ENCODE measurements at places on chromosomes 12 and 14. TPM values are rescaled to one million over a fixed set of nuclear protein-coding genes. Genes with fewer than 3 reads are reported as not detected.

Gene ADGRD1
- 40.1 TPM for polyA plus RNA-seq

Gene P2RX2
- polyA plus RNA-seq: not detected

Gene ANO4
- 8.0 TPM for polyA plus RNA-seq

DNA sequence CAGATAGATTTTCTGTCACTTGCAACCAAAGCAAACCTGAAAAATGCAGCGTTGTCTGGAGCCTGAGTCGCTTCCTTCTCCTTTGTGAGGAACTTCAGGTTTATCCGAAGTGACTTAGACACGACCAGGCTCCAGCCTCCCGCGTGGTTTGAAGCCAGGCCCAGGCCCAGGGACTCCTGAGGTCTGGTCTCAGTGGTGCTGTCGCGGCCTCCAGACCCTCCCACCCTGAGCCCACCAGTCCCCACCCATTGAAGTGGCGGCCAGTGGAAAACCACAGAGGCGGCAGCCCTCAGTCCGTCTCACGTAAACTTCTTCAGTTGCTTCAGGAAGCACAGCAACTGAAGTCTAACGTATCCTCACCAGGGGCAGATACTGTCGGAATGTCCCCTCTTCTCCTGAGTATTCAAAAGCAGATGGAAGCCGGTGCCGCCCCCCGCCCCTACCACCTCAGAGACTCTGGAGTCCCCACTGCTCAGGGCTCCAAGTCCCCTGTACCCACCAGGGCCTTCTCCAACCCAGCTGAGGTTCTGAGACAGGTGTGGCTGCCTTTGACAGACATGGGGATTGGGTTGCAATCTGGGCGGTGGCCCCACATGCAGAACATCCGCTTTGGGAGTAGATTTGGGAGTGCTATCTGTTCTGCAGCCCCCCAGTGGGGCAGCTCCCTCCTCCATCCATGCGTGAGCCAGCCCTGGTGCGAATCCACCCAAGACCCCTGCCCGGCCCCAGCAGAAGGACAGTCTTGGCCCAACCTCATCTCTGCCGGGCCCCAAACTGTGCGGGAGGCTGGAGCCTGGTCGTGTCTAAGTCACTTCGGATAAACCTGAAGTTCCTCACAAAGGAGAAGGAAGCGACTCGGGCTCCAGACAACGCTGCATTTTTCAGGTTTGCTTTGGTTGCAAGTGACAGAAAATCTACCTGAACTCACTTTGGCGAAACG, 26.6 kb upstream of the GALNT9 start:
- no peak for DNase-seq

GRCh38 chr12:128091951-128092382, 175.0 kb upstream of the TMEM132C start:
- DNase-seq: no peak

DNA sequence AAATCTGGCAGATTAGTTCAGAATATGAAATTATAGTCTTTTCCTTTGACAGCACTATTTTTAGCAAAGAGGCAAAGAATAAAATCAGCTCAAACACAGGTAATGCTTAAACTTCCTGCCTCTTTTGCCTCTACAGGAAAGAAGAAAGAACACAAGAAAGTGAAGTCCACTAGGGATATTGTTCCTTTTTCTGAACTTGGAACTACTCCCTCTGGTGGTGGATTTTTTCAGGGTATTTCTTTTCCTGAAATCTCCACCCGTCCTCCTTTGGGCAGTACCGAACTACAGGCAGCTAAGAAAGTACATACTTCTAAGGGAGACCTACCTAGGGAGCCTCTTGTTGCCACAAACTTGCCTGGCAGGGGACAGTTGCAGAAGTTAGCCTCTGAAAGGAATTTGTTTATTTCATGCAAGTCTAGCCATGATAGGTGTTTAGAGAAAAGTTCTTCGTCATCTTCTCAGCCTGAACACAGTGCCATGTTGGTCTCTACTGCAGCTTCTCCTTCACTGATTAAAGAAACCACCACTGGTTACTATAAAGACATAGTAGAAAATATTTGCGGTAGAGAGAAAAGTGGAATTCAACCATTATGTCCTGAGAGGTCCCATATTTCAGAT, 17.4 kb downstream of the TMPO start:
- no peak for DNase-seq

- no peak for DNase-seq
These were observed 86.7 kb downstream of the BCL2L14 start for GRCh38 chr12:12157424-12157823.

DNA sequence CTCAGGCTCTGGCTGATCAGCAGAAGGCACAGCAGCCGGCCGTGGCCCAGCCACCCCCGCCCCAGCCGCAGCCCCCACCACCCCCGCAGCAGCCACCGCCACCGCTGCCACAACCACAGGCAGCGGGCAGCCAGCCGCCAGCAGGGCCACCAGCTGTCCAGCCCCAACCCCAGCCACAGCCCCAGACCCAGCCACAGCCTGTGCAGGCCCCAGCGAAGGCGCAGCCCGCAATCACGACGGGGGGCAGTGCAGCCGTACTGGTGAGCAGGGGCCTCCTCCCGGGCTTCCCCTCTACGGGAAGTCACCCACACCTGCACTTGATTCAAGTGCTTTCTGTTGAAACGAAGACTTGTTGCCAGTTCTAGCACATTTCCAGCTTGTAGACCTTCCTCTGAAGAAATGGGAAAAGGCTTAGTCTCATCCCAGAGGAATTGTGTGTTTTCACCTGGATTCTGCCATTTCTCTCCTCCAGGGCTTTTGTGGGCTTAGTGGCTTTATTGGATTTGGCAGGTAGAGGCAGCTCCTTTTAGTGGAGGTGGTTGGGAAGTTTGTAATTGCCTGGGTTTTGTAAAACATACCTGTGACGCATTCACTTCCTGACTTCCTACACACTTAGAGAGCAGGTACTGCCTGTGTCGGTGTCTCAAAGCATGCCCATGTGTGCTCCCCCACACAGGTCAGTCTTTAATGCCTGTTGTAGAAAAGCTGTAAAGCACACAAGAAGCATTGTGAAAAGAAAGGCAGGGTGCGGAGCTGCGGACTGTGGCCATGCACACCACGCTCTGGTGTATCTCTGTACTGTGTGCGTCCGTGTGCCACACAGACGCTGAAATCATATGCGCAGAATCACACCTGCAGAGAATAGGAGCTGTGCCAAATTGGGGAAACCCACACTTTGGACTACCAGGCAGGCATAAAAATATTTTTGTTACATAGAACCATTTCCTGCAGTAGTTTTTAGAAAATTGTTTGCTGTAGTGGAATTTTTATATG, 90.5 kb downstream of the DDX51 start:
- no peak for DNase-seq

DNA sequence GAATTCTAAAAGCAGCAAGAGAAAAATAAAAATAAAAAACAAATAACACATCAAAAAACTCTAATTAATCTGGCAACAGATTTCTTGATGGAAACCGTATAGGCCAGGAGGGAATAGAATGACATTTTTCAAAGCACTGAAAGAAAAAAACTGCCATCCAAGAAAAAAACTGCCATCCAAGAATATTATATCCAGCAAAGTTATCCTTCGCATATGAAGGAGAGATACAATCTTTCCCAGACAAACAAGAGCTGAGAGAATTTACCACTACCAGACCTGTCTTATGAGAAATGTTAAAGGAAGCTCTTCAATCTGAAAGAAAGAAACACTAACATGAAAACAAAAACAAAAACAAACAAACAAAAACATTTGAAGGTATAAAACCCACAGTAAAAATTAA, 214.8 kb downstream of the EMP1 start:
- no peak for DNase-seq

- no peak for DNase-seq
These were observed 13.9 kb upstream of the LRTM2 start for GRCh38 chr12:1806301-1807086.

- no peak for DNase-seq
These were observed 46.2 kb downstream of the ABCC9 start for GRCh38 chr12:21894792-21895595.

DNA sequence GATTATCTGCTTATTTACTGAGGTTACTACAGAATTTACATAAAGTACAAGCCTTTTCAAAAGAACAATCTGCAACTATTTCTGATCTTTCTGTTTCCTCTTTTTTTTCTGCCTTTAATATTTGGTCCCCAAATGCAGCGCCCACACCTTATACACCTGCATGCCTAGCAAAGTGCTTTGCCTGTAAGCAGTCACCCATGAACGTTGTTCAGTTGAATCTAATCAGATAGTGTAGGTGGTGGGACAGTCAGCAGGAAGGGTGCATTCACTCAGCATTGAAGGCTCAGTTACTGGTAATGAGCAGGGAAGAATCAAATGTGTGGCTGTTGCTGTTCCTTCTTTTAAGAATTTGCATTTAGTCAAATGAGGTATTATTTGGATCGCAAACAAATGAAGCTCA, 108.4 kb downstream of the GPR135 start:
- no peak for DNase-seq

DNA sequence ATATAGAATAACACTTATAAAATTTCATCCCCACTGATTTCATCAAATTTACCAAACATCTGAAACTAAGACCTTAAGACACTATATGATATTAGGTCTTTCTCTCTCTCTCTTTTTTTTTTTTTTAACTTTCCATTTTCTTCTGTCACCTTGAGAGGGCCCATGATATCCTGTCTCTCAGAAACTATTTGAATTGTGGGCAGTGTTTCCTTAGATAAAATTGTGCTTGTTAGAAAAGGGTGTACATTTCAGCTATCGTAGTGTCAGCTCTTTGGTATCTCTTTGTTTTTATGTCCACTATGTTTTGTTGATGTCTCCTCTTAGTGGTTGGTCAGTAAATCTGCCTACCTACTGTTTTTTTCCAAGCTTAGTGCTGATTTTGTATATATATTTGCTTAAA, 23.8 kb downstream of the DNM1L start:
- no peak for DNase-seq

GRCh38 chr12:42638697-42639096, 49.2 kb upstream of the PRICKLE1 start:
- DNase-seq: no peak

DNA sequence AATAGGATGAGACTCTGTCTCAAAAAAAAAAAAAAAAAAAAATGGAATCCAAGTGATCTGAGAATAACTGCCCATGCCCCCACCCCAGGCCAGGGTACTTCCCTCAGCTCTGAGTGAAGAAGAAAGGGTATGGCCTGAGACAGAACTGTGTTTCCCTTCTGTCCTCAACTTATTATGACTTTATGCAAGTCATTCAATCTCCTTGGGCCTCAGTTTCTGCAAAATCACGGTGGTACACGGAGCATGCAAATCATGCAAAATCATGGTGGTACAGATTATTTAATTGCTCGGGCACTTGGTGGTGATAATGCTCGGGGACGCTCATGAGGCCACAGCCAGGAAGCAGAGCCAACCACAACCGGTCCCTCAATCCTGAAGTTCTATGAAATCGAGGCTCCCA, 56.5 kb upstream of the TBX3 start:
- no peak for DNase-seq

All from BJ (cell line).